Left ventricle myocardium inferior (tissue), 1 donor: ENCODE measurements at places on chromosomes 12 and 14. TPM values are rescaled to one million over a fixed set of nuclear protein-coding genes. Genes with fewer than 3 reads are reported as not detected.

- H3K4me1 ChIP-seq = peaks cover 14% of the 10 kb centered on the region
- peak overlapping the region; percentile 5 for H3K4me3 ChIP-seq
- peak overlapping the region; percentile 33 for H3K27ac ChIP-seq
- H3K36me3 ChIP-seq = peaks cover 4% of the 10 kb centered on the region
Observed at GRCh38 chr12:14239350-14239934, 126.0 kb upstream of the ATF7IP start.

LRRC43 gene
- 0.74 TPM for total RNA-seq

GRCh38 chr14:21001218-21001617, 2.1 kb downstream of the SLC39A2 start:
- H3K27me3 ChIP-seq = no peaks in the 10 kb centered on the region
- peaks cover 10% of the 10 kb centered on the region for H3K4me1 ChIP-seq
- H3K36me3 ChIP-seq = peaks cover 13% of the 10 kb centered on the region

DNA sequence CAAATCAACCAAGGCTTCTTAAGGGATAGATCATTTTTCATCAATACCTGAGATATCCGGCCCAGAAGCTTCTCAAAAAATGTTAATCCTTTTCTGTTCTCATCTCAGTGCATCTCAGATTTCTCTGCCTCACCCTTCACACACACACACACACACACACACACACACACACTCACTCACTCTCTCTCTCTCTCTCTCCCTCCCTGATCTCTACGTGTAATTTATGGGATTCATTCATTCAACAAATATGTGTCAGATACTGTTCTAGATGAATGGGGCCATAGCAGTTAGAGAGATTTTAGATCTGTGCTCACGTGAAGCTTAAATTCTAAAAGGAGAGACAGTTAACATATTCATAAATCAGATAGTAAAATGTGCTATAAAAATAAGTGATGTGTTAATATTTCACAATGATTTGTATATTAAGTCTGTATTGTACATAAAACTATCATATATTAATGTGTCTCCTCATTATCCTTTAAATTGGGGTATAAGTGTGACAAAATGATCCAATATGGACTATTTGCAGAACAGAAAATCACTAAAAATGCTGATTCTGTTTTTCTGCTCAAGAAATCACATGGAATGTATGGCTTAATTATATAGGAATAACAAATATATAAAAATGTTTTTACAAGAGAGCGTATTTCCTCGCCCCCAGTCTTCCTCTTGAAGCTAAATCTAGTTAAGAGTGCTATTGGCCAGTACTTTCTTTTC, 7.3 kb upstream of the FRMD6 start:
- no peaks in the 10 kb centered on the region for H3K36me3 ChIP-seq
- no peak overlapping the region for H3K27ac ChIP-seq
- H3K27me3 ChIP-seq = no peaks in the 10 kb centered on the region
- H3K4me3 ChIP-seq = no peak overlapping the region
- DNase-seq = no peak
- peaks cover under 1% of the 10 kb centered on the region for H3K4me1 ChIP-seq

RAPGEF3 gene
- total RNA-seq = 34.8 TPM

DNA sequence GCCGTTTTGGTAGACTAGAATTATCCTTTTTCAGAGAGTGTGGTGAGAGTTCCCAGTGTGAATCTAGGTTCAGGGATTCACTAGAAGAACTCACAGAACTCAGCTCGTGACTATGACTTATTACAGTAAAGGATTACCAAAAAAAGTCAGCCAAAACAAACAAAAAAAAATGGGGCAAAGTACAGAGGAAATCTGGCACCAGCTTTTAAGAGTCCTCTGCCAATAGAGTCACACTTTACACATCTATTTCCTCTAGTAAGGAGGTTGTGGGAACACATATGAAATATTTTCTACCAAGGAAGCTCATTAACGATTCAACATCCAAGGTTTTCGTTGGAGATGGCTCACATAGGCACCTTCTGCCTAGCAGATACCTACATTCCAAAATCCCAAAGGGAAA, 28.2 kb downstream of the TSPAN19 start:
- H3K36me3 ChIP-seq = no peaks in the 10 kb centered on the region
- H3K27ac ChIP-seq = no peak overlapping the region
- no peak for DNase-seq
- no peaks in the 10 kb centered on the region for H3K4me1 ChIP-seq

DNA sequence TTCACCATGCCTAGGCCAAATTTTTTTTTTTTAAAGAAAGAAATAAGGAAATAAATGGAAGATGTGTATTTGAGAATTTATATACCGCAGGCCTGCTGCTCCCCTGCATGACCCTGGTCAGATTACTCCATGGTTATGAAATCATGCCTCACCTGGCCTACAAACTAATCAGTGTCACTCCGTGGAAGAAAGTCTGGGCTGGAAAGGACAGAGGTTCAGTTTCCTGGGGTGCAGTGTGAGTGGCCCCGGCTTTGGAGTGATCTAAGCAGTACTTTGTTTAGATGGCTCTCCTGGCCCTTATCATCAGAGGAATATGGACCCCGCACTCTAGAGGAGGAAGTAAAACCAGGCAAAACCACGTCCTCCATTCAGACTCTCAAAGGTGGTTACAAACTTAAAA, 9.6 kb downstream of the APOBEC1 start:
- H3K27ac ChIP-seq = no peak overlapping the region
- peaks cover 37% of the 10 kb centered on the region for H3K27me3 ChIP-seq
- H3K36me3 ChIP-seq = no peaks in the 10 kb centered on the region
- no peaks in the 10 kb centered on the region for H3K4me1 ChIP-seq
- no peak for DNase-seq
- H3K4me3 ChIP-seq = no peak overlapping the region

- H3K4me3 ChIP-seq = peak overlapping the region; percentile 99
- peaks cover 59% of the 10 kb centered on the region for H3K36me3 ChIP-seq
- peaks cover 52% of the 10 kb centered on the region for H3K4me1 ChIP-seq
- DNase-seq = no peak
- no peaks in the 10 kb centered on the region for H3K27me3 ChIP-seq
Observed at GRCh38 chr14:24147761-24148428, 597 bp downstream of the RNF31 start.

- peaks cover 34% of the 10 kb centered on the region for H3K36me3 ChIP-seq
- H3K4me1 ChIP-seq = peaks cover 25% of the 10 kb centered on the region
- no peaks in the 10 kb centered on the region for H3K27me3 ChIP-seq
- peak; percentile 19 for DNase-seq
Observed at GRCh38 chr12:21831791-21832344, 57.4 kb upstream of the KCNJ8 start.

TMEM30B gene
- total RNA-seq = 0.22 TPM

DNA sequence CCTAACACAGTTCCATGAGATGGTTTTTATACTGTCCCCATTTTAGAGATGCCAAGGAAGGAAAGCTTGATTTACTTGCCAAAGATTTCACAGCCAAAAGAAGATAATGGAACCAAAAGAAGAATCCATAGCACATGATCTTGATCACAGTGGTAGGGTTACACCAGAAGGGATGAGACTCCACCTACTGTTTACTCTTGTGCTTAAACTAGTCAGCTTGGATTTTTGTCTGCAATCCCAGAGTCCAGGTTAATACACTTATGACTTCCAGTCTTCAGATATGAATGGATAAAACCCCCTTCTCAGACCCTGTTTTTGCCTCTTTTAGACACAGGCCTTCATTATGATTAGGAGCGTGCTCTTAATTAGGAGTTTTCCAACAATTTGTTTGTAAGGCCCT, 454.2 kb downstream of the AEBP2 start:
- no peaks in the 10 kb centered on the region for H3K27me3 ChIP-seq
- no peak overlapping the region for H3K27ac ChIP-seq
- H3K4me1 ChIP-seq = peaks cover 35% of the 10 kb centered on the region
- H3K4me3 ChIP-seq = no peak overlapping the region
- no peak for DNase-seq
- H3K36me3 ChIP-seq = no peaks in the 10 kb centered on the region

AKAP6 gene
- 218 TPM for total RNA-seq

LALBA gene
- not detected for total RNA-seq

DNA sequence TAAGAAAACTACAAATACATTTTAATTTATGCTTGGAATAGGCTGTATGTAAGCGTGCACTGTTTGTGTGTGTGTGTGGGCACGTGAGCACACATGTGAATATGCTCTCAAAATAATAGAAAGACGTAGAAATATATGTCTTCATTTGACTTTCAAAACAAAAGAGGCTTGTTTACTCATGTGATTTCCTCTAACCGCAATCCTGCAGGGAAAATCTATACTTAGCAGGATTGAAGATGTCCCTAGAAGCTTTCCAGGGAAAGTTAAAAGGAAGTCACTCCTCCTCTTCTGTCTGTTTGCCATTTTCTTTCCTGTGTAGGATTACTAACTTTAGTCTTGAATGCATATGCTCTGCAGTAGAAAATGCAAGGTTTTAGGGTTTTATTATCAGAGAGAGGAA, 404.7 kb downstream of the MDGA2 start:
- no peaks in the 10 kb centered on the region for H3K4me1 ChIP-seq
- H3K27ac ChIP-seq = no peak overlapping the region
- no peaks in the 10 kb centered on the region for H3K36me3 ChIP-seq
- H3K4me3 ChIP-seq = no peak overlapping the region
- no peaks in the 10 kb centered on the region for H3K27me3 ChIP-seq

GRCh38 chr14:20982646-20983369, 7.0 kb upstream of the METTL17 start:
- H3K4me1 ChIP-seq = no peaks in the 10 kb centered on the region
- no peak overlapping the region for H3K27ac ChIP-seq
- DNase-seq = no peak
- peaks cover 24% of the 10 kb centered on the region for H3K27me3 ChIP-seq

DNA sequence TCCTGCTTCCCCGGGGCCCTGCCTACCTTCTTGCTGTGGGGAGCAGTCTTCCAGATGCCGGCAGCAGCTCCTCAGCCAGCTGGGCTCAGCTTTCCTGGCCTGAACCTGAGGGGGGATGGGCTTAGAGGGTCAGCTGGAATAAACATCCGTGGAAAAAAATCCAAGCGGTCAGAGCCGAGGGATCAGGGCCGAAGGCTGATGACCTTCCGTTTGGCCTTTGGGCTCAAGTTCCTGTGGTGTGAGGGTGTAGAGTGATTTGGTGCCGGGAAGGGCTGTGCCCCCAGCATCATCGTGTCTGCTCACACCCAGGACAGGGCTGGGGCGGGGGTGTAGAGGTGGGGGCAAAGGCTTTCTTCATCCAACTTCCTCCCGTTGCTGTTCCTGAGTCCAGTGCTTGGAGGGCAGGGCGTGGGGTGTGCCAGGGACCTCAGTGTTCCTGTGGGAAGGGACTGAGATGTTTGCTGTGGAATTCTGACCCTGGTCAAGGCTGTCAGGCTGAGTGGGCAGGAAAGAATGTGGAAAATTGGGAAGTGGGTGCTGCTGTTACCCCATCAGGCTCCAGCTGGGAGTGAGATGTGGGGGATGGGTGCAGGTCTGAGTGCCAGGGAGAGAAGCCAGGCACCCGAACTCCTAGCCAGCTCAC, 2.6 kb downstream of the SMIM41 start:
- peaks cover 34% of the 10 kb centered on the region for H3K4me1 ChIP-seq
- peaks cover 28% of the 10 kb centered on the region for H3K27me3 ChIP-seq
- peaks cover 14% of the 10 kb centered on the region for H3K36me3 ChIP-seq
- H3K27ac ChIP-seq = peak overlapping the region; percentile 80

- no peak overlapping the region for H3K4me3 ChIP-seq
- DNase-seq = no peak
- no peaks in the 10 kb centered on the region for H3K36me3 ChIP-seq
- no peak overlapping the region for H3K27ac ChIP-seq
- no peaks in the 10 kb centered on the region for H3K27me3 ChIP-seq
Observed at GRCh38 chr12:68792952-68793351, 15.0 kb upstream of the MDM2 start.

DNA sequence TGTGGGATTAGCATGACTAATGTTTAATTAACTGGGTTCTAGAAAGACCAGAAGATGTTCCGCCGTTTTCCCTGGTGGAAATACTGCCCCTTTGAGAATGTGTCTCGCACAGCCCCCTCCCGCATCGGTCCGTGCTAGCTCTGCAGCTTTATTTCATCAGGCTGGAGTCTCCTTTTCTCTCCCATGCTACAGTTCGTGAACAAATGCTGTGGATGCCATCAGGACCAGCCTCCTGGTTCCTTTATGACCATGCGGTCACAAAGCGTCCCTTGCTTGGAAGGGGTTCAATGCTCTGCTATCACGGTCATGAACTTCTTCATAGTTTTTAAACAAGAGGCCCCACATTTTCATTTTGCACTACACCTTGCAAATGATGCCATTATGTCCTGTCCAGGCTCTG, 157.7 kb upstream of the TMEM132C start:
- H3K36me3 ChIP-seq = no peaks in the 10 kb centered on the region
- no peaks in the 10 kb centered on the region for H3K4me1 ChIP-seq

SYNDIG1L gene
- total RNA-seq = 0.11 TPM

TAS2R50 gene
- total RNA-seq = 0.47 TPM

DNA sequence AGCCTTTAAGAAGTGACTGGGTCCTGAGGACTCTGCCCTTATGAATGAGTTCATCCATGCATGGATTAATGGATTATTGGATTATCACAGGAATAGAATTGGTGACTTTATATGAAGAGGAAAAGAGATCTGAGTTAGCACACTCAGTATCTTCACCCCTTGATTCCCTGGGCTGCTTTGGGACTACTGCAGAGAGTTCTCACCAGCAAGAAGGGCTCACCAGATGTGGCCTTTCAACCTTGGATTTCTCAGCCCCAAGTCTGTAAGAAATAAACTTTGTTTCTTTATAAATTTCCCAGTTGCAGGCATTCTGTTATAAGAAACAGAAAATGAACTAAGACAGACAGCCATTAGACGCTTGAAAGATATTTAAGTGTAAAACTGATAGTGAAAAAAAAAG, 509.2 kb downstream of the FLRT2 start:
- H3K36me3 ChIP-seq = no peaks in the 10 kb centered on the region
- H3K27ac ChIP-seq = no peak overlapping the region
- no peak for DNase-seq

GRCh38 chr12:116656306-116656705, 81.6 kb downstream of the SPRING1 start:
- H3K36me3 ChIP-seq = no peaks in the 10 kb centered on the region
- DNase-seq = no peak
- no peak overlapping the region for H3K27ac ChIP-seq
- H3K4me3 ChIP-seq = no peak overlapping the region
- H3K27me3 ChIP-seq = no peaks in the 10 kb centered on the region

DNA sequence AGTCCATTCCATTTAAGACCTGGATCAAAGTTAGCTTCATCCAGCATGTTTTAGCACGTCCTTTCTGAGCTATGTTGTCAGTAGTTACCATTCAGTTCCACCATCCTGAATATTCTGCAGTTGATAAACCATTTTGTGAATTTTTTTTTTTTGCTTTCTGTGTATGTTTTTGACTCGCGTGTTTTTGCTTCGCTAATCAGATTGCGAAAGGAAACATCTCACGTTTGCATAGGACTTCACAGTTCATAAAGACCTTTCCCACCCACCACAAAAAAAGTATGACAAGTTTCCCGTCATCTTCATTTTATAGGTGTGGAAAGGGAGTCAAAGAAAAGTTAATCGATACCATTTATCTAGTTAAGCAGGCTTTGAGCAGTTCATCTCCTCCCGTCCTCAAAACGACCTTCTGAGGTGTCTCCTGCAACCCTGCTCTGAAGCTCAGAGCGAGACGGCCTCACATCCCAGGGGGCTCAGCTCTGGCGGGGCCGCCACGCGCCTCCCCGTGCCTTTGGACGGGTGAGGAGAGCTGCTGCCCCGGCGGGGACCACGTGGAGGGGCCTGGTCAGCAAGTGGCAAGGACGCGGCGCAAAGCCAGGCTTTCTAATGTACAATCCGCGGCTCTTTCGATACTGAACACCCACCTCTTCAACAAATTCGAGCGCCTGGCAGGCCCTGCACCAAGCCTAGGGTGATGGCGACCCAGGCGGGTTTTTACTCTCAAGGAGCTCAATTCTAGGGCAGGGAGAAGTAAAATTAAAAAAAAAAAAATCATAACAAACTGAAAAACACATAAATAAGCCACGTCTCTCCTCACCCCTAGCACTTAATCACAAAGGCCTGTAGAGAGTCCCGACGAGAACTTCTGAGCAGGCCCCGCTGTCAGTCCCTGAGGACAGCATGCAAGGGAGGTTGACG, 988 bp upstream of the TMEM263 start:
- no peaks in the 10 kb centered on the region for H3K27me3 ChIP-seq
- H3K4me1 ChIP-seq = peaks cover 58% of the 10 kb centered on the region
- peak overlapping the region; percentile 99 for H3K27ac ChIP-seq
- peak; percentile 39 for DNase-seq
- H3K36me3 ChIP-seq = no peaks in the 10 kb centered on the region
- peak overlapping the region; percentile 95 for H3K4me3 ChIP-seq
